ENCODE measurements at places on chromosomes 4 and X.
A peak's percentile ranks its signal among the peaks of the same experiment; 100 is the strongest.

DNA sequence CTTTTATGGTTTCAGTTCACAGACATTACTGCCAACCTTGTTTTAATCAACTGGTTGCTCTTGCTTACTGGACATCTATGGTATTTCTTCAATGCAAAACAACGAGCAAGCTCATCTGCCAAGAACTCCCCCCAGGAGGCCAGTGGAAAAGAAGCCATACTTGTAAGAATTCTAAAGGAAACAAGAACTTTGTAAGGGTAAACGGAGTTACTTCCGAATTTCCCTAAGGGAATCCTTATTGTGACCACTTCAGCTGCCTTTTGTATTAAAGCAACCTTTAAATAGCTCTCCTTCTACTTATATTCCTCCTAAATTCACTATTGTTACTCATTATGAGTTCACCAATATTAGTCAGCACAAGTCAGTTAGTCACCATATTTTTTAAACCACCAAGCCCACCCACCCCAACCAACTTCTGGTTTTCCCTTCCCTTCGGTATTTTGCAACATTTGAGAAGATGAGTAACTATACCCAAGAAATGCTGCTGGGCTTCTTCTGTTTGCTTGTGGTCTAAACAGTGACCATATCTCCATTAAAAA lies 602.8 kb upstream of the DIPK2B start:
- no peak for ATAC-seq

DNA sequence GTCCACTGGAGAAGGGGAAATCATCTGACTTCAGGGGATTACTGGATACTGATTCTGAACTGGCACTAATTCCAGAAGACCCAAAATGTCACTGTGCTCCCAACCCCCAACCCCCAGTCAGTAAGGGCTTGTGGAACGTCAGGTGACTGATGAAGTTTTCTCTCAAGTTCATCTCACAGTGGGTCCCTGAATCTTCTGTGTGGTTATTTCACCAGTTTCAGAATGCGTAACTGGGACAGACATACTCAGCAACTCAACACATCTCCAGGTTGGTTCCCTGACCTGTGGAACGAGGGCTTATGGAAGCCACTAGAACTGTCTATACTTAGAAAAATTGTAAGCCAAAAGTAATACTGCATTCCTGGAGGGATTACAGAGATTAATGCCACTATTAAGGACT lies 45.3 kb downstream of the DDX60L start:
- ATAC-seq, result no peak

- no peak for ATAC-seq
These were observed 35.5 kb downstream of the GAK start for GRCh38 chr4:896630-897029.

DNA sequence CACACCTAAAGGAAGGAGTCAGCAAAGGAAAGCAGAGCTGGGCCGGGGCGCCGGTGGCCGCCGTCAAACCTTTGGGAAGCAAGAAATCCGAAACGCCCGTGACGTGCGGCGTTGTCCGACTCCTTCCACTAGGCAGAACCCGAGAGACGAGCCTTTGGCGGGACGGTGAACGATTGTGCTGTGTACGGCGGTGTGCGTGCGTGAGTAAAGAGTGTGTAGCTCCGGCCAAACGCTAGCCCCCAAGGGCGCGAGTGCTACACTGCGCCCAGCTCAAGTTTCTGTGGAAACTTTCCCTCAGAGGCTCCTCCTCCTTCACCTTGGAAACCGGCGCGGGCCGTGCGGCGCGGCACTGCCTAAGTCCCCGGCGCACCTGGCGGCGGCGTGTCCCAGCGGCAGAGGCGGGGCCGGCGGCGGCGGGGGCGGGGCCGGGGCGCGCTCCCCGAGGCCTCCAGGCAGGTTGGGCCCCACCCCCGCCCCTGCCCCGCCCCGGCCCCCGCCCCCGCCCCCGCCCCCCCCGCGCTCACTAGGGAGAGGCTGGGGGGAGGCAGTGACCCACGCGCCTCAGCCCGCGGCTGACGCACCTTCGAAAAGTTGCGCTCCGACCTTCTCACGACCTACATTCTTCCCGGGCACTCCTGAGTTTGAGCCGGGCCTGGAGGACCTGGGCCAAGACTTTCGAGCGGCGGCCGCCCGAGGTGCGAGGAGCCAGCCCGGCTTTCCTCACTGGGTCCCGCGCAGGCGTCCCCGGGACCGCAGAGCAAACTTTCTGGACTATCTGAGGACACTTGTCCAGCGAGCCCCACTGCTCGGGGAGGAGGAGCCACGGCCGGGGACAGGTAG lies at the start of gene FHIP1A:
Gene FHIP1A (plus strand): TSS at position 547 of the 840 bp plus-strand sequence. CDS start 157,084 bp downstream, outside the sequence.
- ATAC-seq, result peak; percentile 89

DNA sequence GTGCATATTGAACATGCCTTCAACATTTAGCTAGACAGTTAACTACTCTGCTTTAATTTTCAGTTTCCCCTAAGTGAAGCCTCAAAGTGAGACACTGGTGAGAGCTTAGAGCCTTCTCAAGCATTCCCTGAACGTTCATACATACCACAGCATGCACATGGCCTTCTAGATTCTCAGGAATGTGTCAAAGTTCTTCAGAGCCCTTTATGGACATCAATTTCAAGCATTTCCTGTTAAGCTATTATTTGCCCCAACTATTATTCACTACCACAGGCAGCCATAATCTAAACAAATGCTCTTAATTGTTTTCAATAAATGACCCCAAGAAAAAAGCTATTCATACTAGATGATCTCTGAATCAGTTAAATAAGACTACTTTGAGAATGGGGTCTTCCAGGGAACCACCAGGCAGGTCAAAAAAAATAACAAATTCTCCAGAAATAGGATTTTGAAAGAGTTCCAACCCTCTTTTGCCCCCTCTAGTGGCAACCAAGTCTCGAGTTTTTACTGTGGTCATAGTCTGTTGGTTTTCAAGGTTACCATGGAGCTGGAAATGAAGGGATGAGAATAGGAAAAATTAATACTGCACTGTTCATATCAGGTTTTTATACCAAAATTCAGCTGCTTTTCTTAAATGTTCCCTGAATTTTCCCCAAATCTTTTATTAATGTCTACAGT lies 235.4 kb downstream of the RAB28 start:
- ATAC-seq, result no peak

DNA sequence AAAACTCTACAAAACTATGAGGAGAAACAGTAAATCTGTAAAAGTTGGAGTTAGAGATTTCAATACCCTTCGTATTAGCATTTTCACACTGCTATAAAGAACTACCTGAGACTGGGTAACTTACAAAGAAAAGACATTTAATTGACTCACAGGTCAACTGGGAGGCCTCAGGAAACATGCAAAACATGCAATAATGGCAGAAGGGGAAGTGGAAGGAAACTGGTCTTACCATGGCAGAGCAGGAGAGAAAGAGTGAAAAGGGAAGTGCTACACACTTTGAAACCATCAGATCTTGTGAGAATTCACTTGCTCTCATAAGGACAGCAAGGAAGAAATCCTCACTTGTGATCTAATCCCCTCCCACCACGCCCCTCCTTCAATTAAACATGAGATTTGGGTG lies 949.9 kb downstream of the TECRL start:
- no peak for ATAC-seq

DNA sequence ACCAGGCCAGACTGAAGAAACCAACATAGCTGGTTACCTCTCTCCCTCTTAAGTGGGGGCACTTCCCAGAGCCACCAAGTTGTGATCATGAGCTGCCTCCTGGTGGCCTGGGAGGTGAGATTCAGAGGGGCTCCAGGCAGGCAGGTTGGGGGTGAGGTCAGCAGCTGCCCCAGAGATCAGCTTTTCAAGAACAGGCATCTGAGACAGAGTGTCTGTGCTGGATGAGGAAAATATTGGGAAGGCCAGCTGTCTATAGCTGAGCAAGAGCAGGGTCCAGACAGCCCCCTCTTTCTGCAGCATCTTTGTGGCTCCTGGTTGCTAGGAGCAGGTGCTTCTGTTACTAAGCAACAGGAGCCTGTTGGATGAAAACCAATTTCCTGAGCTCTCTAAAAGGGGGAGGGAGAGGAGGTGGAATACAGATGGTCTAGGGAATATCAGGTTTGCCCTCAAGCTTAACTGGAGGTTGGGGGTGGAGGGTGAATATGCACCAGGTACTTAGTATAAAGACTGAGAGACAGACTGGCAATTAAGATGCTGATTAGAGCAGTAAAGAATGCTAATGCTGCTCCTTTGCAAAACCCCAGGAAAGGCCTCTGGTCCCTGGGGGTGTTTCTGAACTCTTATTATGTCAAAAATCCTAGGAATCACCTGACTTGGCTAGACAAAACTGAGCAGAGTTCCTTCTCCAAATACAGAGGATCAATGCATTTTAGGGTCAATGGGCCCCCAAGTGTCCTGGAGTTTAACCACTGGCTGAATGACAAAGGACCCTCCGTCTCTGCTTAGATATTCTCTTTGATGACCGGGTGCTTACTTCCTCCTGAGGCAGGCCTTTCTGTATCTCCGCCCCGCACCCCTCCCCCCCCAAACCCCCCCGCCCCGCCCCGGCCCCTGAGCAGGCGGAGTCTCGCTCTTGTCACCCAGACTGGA lies 21.4 kb downstream of the ZCCHC13 start:
- no peak for ATAC-seq

DNA sequence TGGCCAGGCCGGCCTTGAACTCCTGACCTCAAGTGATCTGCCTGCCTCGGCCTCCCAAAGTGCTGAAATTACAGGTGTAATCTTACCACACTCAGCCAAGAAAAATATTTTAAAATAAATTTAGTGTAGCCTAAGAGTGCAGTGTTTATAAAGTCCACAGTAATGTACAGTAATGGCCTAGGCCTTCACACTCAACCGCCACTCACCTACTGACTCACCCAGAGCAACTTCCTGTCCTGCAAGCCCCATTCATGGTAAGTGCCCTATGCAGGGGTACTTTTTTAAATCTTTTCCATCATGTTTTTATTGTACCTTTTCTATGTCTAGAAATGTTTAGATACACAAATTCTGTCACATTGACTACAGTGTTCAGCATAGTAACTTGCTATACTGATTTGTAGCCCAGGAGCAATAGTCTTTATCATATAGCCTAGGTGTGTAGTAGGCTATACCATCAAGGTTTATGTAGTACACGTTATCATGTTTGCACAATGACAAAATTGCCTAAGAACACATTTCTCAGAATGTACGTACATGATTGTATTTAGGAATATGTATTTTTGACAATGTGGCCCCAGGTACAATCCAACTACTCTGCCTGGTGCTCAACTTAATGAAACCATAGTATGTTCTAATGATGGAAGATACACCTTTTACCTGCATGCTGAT lies 455.2 kb downstream of the PCDH7 start:
- no peak for ATAC-seq

- no peak for ATAC-seq
These were observed 271.5 kb upstream of the FAM241A start for GRCh38 chr4:111873801-111874200.

- ATAC-seq, result no peak
These were observed 248.9 kb upstream of the UGT8 start for GRCh38 chr4:114349543-114350175.

- no peak for ATAC-seq
These were observed 5.3 kb downstream of the NAT8L start for GRCh38 chr4:2064276-2064991.

DNA sequence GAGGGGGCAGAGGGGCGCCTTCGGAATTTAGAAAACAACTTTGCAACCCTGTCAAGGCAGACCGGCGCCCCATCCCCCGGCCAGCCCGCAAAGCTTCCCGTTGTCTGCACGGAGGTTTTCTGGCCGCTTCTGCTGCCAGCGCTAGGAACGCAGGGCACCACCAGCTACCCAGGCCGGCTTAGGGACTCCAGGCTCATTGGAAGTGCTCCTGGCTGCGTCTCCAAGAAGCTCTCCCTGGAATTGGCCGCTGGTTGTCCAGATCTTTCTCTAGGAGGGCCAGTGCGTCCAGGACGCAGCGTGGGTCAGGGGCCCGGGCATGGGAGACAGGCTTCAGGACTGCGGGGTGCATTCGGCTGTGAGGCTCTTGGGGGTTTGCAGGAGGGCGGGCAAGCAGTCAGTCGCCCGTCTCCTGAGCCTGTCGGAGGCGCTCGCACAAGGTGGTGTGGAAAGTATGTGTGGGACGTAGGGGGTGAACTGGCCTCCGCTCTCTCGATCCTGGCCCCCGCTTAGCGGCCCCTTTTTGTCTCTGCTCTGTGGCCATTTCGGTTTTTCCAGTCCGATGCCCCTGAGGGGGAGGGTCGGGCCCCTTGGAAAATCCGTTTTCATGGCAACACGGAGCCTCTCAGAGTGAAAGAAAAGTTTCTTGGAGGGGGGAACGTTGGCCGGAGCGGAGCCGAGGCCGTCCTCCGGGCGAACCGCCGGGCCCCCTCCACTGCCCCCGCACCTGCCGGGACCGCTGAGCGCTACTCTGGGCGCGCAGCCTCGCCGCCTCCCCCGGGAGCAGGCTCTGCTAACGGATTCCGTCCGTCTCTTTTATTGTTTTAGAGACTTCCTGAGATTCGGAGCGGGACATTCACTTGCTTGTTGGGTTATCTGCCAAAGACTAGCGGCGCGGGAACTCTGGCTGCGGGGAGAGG lies 810 bp upstream of the SOX3 start:
- ATAC-seq, result no peak

DNA sequence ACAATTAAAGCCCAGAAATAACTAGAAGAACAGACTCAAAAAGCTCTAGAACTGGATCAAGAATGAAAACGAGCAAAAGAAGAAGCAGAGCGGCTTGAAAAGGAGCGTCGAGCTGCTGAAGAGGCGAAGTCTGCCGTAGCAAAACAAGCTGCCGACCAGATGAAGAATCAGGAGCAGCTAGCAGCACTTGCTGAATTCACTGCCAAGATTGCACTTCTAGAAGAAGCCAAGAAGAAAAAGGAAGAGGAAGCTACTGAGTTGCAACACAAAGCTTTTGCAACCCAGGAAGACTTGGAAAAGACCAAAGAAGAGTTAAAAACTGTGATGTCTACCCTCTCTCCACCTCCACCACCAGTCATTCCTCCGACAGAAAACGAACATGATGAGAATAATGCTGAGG lies 56.1 kb upstream of the PPP4R3C start:
- no peak for ATAC-seq

DNA sequence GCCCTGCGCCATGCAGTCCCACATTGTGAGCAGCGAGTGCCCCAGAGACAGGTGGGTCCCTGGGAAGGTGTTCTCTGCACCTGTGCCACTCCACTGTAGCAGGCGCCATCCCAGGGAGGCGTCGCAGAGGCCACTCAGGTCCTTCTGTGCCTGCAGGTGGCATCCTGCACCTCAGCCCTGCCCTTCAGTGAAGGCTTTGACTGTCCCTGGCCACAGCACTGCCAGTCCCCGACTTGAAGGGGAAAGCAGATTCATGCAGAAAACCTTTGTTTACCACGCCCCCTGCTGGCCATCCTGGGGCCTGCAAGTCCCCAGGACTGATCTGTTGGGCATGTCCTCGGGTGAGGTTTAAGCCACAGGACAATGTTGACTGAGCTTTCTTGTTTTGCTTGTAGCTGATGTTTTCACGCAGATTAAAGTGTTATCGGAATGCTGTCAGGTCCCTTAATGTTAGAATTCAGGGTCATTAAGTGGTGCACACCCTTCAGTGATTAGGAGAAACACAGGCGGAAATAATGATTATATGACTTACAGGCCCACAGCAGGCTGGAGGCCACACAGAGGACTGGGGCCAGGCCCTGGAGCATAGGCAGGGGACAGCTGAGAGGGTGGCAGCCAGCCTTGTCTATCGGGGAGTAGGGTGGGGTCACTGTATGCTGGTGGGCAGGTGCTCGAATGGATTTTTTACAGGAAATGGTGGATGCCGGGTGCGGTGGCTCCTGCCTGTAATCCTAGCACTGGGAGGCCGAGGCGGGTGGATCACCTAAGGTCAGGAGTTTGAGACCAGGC lies 5.0 kb downstream of the TACC3 start:
- peak; percentile 47 for ATAC-seq

All from gastroesophageal sphincter (tissue), 4 donors.